Cerebellar nuclear complex (tissue), 1 donor: ENCODE measurements at places on chromosomes 5 and 9.

GRCh38 chr5:7638456-7638855, 212.5 kb downstream of the CFAP90 start:
- DNase-seq = no peak

- DNase-seq = no peak
Observed at GRCh38 chr9:33277484-33277883, 12.6 kb downstream of the CHMP5 start.

DNA sequence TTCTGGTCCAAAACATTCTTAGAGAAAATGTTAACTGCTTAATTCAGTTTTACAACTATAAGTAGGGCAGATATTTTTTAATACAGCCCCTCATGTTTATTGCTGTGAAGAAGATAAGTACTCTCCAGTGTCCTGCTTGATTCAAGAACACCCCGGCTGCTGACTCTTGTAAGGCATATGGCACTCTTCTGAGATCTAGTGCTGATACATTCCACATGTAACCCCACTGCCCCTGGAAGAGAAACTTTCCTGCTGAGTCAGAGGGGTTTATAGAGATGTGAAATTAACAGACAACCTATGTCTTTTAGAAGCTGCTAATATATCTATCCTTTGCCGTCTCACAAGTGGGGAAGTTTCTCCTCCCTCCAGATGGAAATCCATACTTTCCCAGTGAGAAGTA, 1.0 kb upstream of the MINAR2 start:
- DNase-seq = no peak

GRCh38 chr9:76897804-76898525, 7.9 kb downstream of the PRUNE2 start:
- DNase-seq = no peak

- no peak for DNase-seq
Observed at GRCh38 chr5:64637144-64637543, 53.2 kb upstream of the SHISAL2B start.

GRCh38 chr9:33748633-33749304, 46.6 kb upstream of the PRSS3 start:
- no peak for DNase-seq

DNA sequence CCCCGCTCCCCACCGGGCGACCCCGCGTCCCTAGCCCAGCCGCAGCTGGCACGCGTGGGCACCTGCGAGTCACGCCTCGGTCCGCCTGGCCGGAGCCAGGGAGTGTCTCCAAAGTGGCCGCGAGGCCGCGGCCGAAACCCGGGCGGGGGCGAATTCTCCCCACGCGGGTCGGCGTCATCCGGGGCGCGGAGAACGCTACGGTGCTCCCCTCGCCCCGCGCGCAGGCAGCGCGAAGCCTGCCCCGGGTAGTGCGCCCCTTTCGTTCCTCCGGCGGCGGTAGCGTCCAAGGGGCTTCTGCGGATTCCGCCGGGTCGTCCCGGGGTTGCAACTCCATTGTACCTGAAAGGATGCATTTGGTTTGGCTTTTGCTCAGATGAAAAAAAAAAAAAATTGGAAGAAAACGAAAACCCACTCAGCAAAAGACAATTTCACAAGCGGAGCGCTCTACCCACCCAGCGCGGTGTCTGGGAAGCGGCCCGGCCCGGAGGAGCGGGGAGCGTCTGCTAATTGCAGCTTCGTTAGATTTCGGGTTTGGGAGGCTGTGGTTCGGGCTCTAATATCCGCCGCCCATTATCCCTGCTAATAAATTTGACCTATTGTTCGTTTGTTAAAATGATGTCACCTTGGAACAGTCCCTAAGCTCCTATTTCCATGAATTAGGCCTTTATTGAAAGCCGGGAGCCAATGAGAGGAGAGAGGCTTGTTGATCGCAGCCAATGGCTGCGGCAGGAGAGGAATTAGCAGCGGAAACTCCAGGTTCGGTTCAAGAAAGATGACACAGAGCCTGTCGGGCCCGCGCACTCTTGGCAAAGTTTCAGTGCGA, at the start of gene TLX3:
TLX3 (plus strand) TSS at position 796 of the 823 bp plus-strand sequence. CDS start 118 bp downstream, outside the sequence.
- peak; percentile 91 for DNase-seq

DNA sequence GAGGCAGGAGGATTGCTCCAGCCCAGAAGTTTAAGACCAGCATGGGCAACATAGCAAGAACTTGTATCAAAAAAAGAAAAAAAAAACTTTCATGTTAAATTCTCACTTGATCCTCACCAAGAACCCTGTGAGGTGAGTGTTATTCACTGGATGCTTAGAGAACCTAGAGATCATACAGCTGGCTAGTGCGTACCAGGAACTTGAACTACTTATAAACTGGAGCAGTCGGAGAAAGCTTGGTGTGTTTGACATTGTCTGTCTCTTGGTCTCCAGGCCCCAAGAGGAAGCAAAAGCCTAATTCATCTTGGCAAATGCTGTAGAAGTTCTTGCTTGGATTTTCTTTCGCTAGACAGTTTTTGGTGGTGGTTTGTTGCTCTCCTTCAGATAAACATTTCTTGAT, 18.1 kb downstream of the TJP2 start:
- DNase-seq = no peak

DNA sequence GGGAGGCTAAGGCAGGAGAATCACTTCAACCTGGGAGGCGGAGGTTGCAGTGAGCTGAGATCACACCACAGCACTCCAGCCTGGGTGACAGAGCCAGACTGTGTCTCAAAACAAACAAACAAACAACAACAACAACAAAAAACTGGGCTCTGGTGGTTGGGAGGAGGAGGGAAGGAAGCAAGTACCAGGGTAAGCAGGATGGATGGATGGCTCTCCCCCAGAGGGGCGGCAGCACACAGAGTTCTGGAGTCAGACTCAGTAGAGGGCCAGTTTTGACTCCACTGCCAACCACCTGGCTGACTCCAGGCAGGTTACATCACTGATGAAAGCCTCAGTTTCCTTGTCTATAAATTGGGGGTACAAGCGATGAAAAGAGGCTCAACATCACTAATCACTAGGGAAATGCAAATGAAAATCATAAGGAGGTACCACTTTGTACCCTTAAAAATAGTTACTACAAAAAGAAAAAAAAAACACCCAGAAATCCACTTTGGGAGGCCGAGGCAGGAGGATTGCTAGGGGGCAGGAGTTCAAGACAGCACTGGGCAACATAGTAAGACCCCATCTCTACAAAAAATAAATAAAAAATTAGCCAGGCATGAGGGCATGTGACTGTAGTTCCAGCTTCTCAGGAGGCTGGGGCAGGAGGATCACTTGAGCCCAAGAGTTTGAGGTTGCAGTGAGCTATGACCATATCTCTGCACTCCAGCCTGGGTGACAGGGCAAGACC, 3.2 kb downstream of the SLC22A4 start:
- no peak for DNase-seq

GRCh38 chr9:4902135-4902475, 83.0 kb upstream of the JAK2 start:
- DNase-seq = no peak

DNA sequence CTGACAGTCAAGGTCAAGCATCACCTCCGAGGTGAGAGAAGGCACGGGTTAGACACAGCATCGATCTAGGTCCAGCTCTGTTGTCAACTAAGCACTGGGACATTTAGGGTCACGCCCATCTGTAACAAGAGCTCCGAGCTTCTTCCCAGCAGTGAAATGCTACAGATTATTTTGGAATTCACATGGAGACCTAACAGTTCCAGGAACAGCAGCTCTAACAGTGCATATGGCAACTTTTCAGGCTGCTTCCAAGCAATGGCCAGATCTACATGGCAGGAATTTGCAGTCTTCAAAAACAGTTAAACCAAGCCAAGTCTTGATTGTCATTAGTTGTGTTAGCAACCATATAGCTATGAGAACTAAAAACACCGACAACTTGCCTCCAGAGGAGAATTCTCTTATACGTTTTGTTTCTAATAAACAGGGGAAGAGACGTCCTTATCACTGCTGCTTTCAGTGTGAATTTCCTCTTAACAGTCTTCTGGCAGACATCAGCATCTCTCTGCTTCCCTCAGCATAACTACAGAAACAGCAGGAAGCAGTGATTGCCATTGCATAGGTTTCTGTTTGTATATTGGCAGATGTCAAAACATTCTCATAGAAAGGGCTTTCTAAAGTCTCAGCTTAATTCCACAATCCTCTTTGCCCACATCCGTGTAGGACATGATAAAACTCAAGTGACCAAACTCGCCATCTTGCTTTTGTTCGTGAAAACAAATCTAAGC, 242.1 kb upstream of the DAPK1 start:
- DNase-seq = no peak

- no peak for DNase-seq
Observed at GRCh38 chr9:134781591-134782302, 98.9 kb upstream of the FCN2 start.

DNA sequence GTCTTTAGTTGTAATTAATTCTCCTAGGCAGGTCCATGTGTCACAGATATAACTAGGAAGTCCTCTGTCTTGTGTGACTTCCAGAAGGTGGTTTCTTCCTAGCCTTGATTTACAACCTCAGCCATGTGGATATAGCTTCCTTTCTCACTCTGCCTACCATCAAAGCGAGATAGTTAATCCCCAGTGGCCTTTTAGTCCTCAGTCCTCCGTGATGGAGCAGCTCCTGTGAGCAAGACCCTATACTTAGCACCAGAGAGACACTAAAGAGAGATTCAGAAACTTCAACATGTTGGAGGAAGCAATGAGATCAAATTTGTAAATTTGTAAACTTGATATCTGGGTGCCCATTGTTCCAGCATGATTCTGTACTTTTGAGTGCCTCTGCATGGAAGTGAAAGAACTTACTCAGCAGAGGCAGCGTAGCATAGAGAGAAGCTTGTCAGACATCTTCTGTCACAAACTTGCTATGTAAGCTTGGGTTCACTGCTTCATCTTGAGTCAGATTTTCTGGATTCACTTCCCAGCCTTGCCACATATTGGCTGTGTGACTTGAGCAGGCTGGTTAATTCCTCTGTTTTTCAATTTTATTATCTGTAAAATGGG, 170.2 kb upstream of the NR3C1 start:
- DNase-seq = no peak

GRCh38 chr9:83458530-83458929, 79.7 kb downstream of the FRMD3 start:
- no peak for DNase-seq

DNA sequence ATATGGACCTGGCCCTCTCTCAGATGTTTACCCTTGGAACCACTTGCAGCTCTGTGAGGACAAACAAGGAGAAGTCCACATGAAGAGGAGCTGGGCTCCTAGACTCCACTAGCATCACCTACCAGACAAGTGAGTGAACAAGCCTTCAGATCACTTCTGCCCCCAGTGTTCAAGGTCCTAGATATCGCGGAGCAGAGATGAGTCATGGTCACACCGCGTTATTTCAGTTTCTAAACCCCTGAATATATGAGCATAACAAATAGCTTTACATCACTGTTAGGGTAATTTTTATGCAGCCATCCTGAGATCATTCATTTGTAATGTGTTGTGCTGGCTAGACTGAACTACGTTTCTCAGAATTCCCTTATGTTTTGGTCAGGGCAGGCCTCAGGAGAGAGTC, 77.0 kb upstream of the DAP start:
- DNase-seq = no peak

GRCh38 chr5:35009657-35010056, 38.1 kb downstream of the AGXT2 start:
- DNase-seq = no peak

DNA sequence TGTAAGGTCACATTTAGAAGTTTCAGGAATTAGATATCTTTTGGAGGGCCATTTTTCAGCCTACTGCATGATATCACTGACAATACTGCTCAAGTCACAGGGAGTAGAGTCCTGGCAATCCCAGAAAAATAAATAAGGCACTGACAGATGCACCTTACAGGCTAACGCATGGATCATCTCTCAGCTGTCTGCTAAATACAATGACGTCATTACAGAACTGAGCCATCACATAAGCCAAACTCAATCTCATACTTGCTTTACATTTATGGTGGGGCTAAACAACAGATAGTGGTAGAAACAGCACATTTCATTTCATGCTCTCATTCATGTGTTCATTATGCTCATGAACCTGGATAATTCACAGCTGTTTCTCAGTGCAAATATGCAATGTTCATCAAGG, 243.7 kb downstream of the SEMA5A start:
- DNase-seq = no peak

- DNase-seq = no peak
Observed at GRCh38 chr5:133256276-133256675, 204.5 kb downstream of the HSPA4 start.

DNA sequence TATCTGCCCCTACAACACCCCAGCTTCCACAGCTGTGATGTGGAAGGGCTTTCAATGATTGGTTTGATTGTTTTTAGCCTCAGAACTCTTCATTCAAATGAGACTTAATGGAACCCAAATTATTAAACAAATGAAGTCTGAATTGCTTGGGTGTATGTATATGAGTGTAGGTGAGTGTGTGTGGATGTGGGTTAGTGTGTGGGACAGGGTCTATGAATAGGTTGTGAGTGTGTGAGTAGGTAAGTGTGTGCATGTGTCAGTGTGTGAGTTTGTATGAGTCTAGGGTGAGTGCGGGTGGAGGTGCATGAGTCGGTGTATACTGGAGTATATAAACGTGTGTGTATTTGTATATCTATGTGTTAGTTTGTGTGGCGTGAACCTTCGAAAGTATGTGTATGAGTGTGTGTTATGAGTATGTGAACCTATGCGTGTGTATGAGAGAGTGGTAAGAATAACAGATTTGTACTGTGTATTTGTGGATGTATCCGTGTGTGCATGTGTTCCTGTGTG, 26.9 kb downstream of the COL15A1 start:
- no peak for DNase-seq

DNA sequence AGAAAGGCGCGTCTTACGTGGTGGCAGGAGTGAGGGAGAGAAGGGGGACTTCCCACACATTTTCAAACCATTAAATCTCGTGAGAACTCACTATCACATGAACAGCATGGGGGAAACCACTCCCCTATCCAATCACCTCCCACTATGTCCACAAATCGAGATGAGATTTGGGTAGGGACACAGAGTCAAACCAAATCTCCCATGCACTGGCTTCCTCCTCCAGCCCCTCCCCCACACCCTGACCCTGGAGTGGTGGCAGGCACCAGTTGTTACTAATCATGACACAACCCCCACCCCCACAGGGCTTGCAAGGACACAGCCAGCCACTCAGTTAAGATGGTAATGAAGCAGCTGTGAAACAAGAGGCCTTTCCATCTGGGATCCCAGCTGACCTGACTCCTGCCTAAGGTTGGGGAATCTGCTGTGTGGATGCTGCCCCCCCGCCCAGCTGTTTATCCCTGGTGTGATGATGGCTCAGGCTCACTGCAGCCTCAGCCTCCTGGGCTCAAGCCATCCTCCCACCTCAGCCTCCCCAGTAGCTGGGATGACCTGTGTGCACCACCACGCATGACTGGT, 57.1 kb upstream of the FUBP3 start:
- no peak for DNase-seq

GRCh38 chr5:131534974-131535373, 100.1 kb downstream of the RAPGEF6 start:
- no peak for DNase-seq

- DNase-seq = no peak
Observed at GRCh38 chr9:27514551-27514950, 9.5 kb upstream of the IFNK start.
